ENCODE measurements at places on chromosomes 12 and 14.
A peak's percentile ranks its signal among the peaks of the same experiment; 100 is the strongest.

DNA sequence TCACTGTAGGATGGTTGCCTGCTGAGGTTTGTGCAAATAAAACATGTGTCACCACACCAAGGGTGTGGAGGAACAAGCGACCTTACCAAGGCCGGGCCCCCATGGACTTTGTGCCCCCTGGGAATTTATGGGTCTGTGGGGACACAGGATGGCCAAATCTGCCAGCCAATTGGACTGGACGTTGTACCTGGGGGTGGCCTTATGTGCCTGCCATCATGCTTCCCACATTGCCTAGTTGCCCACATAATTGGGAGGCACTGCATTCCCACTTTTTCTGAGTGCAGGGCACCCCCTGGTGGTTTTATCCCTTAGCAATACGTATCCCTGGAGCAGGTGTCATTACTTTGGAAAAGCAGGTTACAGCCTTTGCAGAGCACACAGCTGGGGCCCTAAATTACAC, 92.6 kb upstream of the TMPO start:
- DNase-seq, result peak; percentile 30

DNA sequence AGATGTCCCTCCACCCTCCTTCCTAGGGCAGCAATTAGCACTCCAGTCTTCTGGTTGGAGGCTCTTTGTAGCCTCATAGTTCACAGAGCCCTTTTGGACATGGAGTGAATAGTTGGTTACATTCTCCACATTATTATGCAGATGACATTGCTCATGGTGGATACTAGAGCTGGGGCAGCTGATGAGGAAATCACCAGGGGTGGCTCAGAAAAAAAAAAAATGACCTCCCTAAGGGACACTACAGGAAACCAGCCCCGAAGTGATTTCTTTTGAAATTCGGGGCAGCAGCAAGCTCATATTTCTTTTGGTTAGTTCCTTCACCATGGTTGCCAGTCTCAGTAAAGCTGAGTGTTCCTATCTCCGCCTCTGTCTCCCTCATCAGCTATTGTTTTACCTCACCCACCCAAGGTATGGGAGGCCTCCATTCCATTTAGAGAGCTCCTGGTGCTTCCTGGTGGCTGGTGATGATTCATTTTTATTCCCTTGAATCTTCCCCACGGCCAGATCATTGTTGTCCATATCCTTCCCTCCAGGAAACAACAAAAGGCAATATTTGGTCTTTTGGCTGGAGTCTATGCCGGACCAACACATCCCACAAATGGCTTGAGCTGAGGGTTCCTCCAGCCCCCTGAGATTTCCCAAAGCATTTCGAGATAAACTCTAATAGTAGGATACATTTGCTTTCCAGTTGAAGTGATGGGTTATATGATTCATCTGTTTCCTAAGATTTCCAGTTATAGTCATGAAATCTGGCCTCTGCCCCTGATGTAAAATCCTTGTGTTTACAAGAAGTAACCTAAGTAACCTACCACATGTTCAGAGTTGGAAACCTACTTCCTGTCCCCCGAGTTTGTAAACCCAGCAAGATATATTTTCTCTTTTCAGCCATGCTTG, 56.2 kb upstream of the NID2 start:
- DNase-seq, result peak; percentile 89

DNA sequence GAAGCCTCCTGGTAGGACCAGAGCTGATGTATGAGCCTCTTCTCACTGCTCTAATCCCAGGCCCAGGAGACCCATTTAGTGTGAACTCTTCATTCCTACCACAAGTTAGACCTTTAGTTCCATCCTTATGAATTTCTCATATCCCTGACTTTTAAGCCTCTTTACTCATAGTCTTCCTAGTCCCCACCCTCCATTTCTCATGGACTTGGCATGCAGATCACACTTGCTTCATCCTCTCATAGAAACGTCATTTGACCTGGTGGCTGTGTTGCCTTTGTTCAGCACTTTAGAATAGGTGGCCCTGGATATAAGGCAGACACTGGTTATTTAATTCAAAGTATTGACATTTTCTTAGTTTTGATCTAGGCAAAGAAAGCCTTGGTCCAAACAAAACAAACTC, 99.5 kb downstream of the SLC16A7 start:
- DNase-seq, result peak; percentile 62

DNA sequence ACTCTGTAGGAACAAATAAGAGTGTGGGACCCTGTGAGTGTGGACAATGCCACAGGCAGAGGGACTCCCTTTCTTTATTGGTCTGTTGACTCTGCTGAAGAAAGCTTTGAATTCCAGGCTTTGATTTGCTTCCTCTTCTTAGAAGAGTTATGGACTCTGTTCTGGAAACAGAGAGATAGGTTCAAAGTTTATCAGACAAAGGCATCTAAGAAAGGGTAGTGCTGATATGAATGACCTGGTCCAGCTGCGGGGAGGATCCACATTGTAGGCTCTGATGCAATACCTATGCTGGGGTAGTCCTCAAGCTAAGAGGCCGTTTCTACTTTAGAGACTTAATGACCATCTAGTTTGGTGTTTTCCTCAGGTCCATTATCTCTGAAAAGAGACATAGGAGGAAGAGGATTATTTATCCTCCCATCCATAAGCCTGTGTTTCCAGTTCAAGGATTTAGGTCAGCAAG, 10.7 kb upstream of the IKZF4 start:
- DNase-seq, result no peak

DNA sequence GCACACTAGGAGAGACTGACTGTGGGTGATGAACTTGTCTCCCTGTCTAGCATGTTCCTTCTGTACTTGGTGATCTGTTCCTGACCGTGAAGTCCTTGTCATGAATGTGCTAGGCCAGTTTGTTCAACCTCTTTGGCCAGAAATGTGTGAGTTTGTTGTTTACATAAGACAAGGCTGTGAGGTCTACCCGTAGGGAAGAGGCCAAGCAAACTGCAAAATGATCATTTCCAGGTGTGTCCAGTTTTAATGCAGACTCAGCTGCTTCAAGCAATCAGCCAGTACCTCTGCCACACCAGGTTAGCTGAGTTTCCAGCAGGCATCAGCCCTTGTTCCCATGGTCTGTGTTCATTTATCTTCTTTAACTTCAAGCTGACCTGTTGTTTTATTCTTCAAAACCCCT, 440.2 kb downstream of the FUT8 start:
- no peak for DNase-seq

DNA sequence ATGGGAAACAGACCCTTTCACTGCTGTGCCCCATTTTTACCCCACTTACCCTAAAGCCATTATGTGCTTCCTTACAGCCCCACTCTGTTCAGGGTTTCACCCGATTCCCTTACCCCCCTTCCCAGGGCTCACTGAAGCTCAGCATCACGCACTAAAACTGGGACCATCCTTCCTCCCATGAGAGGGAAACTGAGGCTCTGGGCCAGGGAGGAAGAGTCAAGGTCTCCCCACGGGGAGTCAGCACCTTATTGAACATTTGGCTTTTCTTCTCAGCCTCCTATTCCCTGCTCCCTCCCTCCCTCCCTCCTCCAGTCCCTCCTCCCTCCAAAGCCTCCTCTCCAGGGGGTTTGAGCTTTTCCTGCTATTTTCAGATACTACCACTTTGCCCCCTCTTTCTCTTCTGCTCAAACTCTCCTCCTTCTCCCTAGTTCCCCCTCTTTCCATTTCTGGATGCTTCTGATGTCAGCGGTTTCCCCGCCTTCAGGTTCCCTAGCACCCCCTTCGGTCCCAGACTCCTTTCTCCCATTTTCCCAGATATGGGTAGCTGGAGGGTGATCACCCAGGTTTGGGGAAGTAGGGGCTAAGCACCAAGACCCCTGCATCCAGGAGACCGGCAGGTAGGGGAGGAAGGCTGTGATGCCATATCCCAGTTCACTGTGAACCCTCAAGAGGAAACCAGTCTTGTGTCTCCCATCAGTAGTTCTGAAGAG, 960 bp downstream of the GPR162 start:
- no peak for DNase-seq

DNA sequence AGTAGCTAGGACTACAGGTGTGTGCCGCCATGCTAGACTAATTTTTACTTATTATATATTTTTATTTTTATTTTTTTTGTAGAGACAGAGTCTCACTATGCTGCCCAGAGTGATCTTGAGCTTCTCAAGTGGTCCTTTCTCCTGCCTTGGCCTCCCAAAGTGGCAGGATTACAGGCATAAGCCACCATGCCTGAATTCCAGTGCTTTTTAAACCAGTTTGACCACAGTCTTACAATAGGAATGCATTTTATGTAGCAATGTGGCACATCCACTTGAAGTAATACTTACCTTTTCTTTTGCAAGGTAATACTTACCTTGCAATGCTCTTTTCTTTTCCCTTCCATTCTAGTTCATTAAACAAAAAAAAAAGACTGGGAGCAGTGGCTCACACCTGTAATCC, 38.0 kb upstream of the CPM start:
- DNase-seq, result no peak

GRCh38 chr12:121284551-121285390, 11.7 kb downstream of the CAMKK2 start:
- DNase-seq, result no peak

GRCh38 chr12:104751120-104751519, 207.0 kb downstream of the SLC41A2 start:
- DNase-seq, result no peak

GRCh38 chr12:105204916-105205315, 31.1 kb downstream of the APPL2 start:
- DNase-seq, result peak; percentile 87

- no peak for DNase-seq
Observed at GRCh38 chr12:113365639-113366395, 7.4 kb downstream of the PLBD2 start.

GRCh38 chr12:75135026-75135425, 74.6 kb downstream of the KCNC2 start:
- no peak for DNase-seq

- no peak for DNase-seq
Observed at GRCh38 chr14:104657101-104657524, 32.3 kb upstream of the INF2 start.

All from EH (cell line).